Activated naive CD4-positive, alpha-beta T cell (primary cell): ENCODE measurements at places on chromosomes 6 and 20.

DNA sequence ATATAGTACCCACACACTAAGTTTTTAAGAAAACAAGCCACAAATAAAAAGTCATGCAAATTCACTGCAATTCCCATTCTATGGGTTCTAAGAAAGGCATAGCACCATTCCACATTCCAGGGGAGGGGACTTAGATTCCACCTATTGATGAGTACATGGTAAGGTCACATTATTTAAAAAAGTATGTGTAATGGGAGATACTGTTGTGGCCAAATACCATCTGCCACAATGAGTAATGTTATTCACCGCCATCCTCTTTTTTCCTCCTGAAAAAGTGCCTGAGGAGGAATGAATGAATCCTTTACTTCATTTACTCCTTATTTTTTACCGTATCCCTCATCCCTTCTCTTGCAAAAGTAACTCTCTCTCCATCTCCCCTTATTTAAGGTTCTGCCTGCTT, 27.0 kb upstream of the ADGRF1 start:
- DNase-seq = no peak

- DNase-seq = no peak
Observed at GRCh38 chr6:143542888-143543287, 31.4 kb upstream of the FUCA2 start.

DNA sequence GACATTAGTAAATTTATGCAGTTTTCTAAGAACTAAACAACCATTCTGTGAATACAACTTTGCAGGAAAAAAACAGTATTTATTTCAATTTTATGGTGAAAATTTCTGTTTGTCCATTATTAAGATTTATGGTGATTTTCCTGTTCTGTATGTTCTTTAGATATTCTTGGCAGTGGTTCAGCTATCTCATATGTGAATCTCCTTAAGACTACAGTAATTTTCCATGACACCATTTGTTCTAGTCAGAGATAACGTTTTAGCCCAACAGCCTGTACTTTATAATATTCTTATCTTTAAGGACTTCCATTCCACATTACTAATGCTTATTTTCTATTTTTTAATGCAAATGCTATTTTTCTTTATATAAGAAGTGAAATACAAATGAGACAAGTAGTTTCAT, 504.0 kb downstream of the RFPL4B start:
- DNase-seq = no peak

DNA sequence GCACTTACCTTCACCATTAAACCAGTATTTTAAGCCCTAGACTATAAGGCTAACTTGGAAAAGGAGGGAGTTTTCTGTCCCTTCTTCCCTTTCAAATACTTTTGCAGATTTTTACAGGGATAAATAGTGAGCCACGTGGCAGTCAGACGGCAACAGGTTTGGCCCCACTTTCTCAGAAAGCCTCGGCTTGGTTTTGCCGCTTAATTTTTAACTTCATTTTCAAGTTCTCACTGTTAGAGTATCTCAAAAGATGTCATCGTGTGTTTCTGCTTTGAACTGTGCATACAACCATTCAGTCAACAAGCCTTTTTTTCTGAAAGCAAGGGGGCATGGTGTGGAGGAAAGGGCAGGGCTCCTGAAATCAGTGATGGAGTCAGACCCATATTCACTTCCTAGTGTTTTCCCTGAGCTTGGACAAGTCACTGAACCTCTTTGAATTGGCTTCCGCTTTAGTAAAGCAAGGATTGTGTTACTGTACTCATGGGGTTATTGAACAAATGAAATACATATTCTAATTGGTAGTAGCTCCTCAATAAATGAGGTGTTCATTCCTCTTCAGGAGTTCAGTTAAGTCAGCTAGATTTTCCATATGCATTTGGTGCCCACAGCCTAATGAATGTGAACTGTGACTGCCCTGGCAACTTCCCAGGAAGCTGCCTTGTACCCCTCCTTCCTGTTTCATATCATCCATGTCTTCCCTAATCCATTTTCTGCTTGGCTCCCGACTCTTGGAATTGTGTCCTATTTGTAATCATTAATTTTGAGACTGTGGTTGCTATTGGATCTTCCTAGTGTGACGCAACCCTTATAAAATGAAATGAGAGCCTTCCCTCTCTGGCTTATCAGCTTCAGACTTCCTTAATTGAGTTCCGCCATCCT, at the start of gene SLC17A2:
Gene SLC17A2 (minus strand): TSS at position 160 of the 879 bp plus-strand sequence. CDS start 4,895 bp downstream, outside the sequence.
- DNase-seq = no peak

DNA sequence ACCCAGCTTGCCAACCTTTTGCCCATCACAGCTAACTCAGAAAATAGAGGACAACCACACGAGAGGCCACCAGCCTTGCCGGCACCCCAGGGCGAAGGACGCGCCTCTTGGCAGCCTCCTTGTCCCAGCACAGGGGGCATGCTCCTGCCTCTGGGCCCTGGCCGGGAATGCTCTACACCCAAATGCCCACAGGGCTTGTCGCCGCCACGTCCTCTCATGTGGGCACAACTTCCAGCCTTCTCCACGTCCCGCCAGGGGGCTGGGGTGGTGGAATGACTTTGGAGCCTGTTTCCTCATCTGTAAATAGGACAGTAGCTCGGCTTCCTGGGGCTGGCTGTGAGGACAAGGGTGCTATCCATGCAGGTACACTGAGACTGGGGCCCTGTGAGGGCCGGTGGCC, 152.4 kb upstream of the MLN start:
- DNase-seq = no peak

DNA sequence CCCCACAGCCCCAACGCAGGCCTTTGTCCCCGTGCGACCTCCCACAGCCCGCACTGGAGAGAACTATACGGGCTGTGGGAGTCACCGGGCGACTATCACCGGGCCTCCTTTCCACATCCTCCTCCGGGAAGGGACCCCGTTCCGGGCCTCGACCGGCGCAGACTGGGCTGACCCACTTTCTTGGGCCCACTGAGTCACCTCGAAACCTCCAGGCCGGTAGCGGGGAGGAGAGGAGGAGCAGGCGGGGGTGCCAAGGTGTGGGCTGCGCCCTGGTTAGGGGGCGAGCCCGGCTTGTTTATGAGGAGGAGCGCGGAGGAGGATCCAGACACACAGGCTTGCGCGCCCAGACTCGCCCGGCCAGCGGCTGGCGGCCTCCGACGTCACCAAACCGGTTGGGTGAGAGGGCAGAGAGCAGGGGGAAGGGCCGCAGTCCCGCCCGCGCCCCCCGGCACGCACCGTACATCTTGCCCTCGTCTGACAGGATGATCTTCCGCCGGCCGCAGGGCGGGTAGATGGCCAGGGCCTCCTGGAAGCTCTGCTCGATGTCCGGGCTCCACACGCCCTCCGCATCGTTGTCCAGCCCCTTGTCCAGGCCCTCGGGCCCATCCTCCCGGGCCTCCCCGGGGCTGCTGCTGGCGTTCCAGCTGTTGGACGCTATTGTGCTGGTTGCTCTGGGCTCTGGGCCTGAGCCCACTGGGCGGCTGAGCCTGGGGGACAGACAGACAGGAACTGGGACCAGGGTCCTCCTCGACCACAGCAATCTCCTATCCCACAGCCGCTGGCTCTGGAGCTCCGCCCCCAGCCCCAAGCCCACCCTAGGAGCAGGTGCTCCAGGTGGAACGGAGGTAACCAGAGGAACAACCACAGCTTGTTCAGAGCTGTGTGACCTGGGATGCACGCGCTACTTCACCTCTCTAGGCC, 10.6 kb downstream of the TEAD3 start:
- DNase-seq = no peak

- DNase-seq = no peak
Observed at GRCh38 chr6:3081960-3082359, 13.7 kb downstream of the RIPK1 start.

GRCh38 chr6:128557081-128557480, 36.7 kb upstream of the PTPRK start:
- no peak for DNase-seq

DNA sequence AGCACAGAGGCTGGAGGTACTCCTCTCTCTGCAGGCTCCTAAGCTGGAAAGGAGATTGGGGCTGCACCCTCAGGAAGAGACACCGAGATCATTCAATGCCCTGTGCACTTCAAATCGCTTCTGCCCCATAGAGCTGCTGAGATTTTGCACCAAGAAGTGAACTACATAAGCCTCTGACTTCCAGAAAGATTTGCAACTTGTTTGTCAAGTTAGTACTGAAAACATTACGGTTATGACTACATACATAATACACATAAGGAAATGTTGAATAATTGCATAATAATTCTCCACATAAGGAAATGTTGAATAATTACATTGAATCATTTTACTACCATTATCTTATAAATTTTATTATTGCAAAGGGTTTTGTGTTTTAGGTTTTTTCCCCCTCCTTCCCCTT, 120.3 kb upstream of the SASH1 start:
- no peak for DNase-seq

DNA sequence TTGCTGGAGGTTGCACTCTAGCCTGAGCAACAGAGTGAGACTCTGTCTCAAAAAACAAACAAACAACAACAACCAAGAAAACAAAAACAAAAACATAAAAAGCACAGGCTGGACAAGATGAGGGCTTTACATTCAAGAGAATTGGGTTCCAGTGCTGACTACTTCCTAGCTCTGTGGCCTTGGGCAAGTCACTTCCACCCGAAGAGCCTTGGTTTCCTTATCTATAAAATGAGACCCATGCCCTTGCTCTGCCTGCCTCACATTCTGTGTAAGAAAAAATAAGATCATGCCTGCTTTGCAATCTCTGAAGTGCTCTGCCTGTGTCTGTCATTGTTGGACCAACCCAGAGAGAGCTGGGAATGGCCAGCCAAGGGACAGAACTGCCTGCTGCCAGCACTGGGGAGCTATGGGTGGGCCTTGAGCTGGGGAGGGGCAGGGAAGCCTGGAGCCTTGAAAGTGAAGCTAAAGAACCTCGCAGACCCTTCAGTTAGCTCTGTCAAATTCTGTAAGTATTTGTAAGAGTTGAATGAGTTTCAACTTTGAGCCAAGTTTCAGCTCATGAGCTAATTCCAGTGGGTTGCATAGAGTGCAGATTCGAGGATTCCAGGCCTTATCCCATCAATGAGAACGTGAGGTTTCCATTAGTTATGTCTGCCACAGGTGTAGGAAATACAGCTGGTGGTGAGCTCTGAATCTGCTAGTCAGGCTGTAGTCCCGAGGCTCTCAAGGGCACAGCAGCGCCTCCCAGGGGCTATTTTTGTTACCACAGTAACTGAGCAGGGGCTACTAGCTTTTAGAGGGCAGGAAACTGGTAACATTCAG, 93.2 kb downstream of the DLGAP4 start:
- no peak for DNase-seq

GRCh38 chr6:158087224-158087867, 80.7 kb downstream of the SERAC1 start:
- no peak for DNase-seq

GRCh38 chr6:139028215-139028657, 309 bp upstream of the ABRACL start:
- DNase-seq = no peak

DNA sequence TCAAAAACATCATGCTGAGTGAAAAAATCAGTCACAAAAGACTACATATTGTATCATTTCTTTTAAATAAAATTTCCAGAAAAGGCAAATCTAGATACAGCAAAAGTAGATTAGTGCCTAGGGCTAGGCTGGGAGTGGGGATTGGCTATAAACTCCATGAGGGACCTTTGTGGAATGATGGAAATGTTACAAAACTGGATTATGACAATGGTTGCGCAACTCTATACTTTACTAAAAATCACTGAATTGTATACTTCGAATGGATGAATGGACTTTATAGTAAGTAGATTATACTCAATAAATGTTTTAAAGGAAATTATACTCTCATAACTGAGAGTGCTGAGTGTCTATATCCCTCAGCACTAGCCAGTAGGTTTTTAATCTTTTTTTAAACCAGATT, 4.3 kb downstream of the HMGN3 start:
- DNase-seq = no peak

GRCh38 chr6:42783177-42783875, 1.5 kb downstream of the BICRAL start:
- DNase-seq = peak; percentile 72

DNA sequence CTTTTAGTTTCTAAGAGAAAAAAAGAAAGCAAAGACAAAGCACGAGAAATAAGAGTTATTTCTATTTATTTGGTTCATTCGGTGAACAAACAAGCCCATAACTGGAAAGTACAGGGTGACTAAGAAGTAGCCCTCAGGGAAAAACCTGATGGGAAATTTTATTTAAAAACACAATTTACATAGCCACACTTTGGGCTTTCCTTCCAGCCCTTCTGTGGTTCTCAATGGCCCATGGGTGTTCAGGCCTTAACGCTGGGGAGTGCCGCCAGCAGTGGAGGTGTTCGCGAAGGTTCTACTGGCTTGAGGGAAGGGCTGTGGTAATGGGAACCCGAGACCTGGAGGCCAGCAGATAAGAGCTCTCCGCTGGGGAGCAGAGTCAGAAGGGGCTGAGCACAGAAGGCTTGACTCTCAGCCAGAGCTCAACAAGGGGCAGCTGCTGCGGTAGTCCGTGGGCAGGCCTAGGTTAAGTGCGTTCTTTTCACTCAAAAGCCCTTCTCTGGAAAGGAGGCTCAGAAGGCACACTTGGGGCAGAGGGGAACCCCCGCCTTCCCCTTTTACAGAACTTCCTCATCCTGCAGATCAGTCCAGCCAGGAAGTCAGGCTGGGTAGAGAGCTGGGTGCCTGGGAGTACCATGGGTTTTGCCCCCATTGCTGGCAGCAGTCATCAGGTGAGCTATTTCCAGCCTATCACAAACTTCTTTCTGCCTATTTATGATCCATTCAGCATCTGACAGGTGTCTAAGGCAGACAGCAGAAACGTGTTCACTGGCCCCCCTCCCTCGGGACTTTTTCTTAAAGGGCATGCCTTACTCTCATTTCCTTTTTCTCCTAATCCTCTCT, 8.8 kb upstream of the CD83 start:
- DNase-seq = no peak

- DNase-seq = no peak
Observed at GRCh38 chr20:9110916-9111432, 42.1 kb downstream of the PLCB4 start.

- DNase-seq = no peak
Observed at GRCh38 chr20:20466341-20466879, 98.5 kb downstream of the INSM1 start.

DNA sequence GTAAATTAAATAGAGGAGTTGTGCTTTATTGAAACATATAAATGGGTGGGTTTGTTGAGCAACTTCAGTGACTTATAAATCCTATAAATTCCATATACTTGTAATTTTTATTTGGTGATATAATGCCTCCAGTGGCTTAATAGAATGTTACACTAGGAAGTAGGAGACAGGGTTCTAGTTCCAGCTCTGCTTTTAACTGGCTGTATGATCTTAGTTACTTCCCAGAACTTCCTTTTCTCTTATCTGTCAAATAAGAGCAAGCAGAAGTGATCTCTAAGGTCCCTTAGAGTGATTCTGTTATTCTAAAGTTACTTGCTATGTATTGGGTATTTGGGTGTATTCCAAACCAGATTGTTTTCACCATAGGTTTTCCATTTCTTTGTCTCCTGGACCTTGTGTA, 10.2 kb downstream of the ZSCAN23 start:
- DNase-seq = no peak

- DNase-seq = peak; percentile 33
Observed at GRCh38 chr20:33791959-33792597, 19.1 kb upstream of the CHMP4B start.

DNA sequence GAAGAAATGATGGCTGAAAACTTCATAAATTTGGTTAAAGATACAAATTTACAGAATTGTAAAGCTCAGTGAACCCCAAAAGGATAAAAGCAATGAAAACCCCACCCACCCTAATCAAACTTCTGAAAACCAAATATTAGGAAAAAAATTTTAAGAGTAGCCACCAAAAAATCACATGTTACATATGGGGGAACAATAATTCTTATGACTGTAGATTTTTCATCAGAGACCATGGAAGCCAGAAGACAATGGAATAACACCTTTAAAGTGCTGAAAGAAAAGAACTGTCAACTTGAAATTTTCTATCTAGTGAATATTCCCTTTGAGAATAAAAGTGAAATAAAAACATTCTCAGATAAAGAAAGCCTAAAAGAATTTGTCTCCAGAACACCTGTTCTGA, 24.4 kb downstream of the PROCR start:
- no peak for DNase-seq
